ENCODE measurements at places on chromosomes 3 and 15.

- no peak for DNase-seq
These were observed 30.8 kb downstream of the CORO2B start for GRCh38 chr15:68609629-68610028.

DNA sequence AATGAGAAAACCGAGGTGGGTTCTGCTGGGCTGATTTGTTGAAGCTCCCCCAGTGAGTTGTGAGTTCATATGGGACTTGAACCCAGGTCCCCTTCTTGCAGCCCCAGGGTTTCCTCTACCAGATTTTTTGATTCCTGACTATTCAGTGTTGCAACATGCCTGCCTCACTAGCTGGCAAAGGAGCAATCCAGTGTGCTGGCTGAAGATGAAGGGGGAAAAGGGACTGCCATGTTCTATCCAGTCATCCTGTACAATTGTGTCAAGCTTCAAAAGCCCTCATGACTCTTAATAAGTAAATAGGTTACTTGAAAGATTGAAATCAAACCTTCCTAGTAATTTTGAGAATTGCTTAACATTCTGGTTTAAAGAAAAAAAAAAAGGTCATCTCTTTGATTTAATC, 211.5 kb upstream of the TP63 start:
- DNase-seq, result no peak

GRCh38 chr3:19173945-19174344, 25.6 kb downstream of the KCNH8 start:
- no peak for DNase-seq

DNA sequence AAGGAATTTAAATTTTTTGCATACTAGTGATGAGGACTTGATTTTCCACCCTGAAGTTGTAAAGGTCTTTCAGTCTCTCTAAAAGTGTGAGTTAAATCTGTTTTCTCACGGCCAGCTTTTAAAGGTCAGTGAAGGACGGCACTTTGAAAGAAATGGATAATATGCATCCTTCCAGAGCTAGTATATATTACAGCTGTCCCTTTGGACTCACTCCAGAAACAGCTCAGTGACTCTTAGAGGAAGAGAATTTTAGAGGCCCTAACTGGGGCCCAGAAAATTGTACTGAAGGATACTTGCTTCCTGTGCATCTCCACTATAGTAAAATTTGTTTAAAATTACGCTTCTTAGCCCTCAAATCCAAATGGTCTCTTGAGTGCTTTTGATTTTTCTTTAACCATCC, 41.6 kb downstream of the PIK3CA start:
- DNase-seq, result no peak

- DNase-seq, result no peak
These were observed 28.5 kb upstream of the SLC6A6 start for GRCh38 chr3:14373753-14374376.

- no peak for DNase-seq
These were observed 3.7 kb downstream of the PBRM1 start for GRCh38 chr3:52682016-52682415.

GRCh38 chr3:62325896-62326295, 47.5 kb downstream of the FEZF2 start:
- no peak for DNase-seq

DNA sequence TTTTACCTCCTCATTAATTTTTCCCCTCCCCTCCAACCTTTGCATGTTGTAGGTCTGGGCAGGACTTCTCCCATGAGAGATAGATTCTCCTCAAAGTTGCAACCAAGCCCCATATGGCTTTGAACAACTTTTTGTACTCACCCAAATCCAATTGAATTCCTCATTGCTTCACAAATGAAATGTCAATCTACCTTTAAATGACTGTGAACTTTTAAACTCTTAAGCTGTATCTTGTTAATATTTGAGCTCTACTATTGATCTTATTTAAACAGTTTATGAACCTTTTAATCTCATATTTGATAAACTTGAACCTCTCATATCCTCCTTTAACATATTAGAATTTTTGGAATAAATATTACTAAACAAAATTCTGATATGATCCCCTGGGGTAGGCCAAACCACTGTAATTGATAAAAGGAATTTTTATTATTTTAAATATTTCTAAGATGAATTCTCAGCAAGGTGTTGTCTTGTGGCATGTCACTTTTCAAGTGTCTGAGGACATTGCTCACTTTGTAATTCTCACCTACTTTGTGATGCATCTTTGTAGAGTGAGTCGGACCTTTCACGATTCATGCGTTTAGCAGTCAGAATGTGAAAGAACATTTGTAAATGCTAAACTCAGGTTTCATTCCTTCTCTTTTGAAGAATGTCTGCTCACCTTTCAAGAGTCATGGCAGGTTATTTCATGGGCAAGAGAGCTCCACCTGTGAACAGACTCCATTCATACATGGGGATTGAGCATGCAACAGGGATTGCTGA, 23.4 kb upstream of the GREM1 start:
- DNase-seq, result no peak
